Jurkat, Clone E6-1 (cell line): ENCODE measurements at places on chromosomes 7 and 10.

DNA sequence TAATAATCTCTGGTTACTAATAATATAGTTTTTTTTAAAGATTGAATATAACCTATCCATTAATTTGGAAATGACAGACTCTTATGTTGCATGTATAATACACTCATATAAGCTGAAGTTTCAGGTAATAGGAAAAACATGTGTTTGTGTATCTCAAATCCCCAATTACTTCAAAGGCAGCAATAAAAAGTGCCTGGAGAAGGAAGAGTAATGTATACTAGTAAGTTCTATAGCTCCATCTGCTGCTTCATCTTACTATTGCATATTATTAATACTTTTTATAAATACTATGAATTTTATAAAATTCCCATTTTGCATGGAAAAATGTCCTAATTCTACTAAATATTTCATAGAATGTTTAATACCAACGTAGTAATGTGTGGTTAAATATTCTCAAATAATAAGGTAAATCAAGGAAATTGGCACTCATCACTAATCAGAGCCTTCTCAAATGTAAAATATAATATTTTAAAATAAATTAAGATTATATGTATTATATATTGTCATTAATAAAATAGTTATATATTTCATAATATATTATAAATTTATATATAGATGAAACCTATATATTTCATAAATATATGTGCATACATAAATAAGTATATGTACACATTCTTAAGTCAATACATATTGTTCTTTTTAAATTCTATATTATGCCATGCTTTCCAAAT lies 311.9 kb downstream of the HGF start:
- DNase-seq, result no peak

GRCh38 chr10:77245953-77246352 lies 391.7 kb downstream of the KCNMA1 start:
- DNase-seq, result no peak

GRCh38 chr7:13933091-13933490 lies 56.4 kb downstream of the ETV1 start:
- no peak for DNase-seq

DNA sequence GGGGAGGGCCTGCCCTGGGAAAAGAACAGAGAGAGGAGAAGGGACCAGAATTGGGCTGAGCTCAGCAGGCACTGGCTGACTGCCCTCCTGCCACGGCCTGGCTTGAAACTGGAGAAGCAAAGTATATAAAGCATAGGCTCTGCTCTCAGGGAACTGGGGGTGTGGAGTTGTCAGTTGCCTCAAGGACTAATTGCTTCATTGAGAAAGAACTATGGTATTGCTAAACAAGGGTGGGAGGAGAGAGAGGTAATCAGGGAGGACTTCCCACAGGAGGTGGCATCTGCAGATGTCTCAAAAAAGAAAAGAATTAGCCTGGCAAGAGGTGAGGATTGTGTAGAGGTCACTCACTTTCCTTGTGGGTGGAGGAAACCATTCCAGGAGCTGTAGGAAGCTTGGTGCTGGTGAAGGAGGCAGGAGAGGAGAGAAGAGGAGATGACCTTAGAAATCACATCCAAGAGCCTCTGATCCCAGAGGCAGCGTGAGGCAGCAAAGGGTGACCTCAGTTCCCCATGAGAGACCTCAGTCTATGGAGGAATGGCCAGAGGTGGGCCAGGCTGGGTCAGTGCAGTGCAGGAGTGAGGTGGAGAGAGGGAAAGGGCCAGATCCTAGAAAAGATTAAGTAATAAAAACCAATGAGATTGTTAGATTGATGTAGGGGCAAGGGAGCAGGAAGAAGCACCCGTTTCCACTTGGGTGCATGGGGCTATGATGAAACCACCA lies 2.4 kb downstream of the PILRB start:
- DNase-seq, result no peak

DNA sequence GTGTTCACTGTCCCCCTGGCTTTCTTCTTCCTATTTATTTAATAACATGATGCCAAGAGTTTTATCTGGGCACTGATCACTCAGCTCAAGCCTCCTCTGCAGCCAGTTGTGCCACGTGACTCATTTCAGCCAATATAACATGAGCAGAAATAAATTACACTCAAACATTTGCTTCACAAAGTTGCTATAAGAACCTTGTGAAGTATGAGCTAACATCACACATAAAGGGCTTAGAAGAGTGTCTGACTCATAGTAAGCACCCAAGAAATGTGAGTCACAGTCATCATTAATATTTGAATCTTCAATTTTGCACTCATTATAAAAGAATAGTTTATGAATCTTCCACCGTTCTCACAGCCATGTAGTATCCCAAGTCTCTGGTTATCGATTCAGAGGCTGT lies 414.6 kb upstream of the NPVF start:
- DNase-seq, result no peak

DNA sequence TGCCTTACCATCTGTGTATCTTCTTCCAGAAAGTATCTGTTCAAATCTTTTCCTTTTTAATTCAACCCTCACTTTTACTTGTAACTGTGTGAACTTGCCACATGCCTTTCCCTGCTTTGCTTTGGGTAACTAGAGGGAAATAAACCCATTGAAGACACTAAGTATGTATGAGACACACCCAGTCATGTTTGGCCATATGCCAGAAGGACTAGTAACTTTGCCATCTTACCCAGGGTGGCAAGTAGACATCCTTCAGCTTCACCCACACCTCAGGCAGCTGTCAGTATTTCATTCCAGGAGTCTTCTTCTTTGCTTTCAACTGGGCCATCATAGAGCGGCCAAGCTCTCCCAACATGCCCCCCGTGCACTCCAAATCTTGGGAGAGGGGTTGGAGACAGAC lies 323.1 kb downstream of the TNS3 start:
- no peak for DNase-seq

DNA sequence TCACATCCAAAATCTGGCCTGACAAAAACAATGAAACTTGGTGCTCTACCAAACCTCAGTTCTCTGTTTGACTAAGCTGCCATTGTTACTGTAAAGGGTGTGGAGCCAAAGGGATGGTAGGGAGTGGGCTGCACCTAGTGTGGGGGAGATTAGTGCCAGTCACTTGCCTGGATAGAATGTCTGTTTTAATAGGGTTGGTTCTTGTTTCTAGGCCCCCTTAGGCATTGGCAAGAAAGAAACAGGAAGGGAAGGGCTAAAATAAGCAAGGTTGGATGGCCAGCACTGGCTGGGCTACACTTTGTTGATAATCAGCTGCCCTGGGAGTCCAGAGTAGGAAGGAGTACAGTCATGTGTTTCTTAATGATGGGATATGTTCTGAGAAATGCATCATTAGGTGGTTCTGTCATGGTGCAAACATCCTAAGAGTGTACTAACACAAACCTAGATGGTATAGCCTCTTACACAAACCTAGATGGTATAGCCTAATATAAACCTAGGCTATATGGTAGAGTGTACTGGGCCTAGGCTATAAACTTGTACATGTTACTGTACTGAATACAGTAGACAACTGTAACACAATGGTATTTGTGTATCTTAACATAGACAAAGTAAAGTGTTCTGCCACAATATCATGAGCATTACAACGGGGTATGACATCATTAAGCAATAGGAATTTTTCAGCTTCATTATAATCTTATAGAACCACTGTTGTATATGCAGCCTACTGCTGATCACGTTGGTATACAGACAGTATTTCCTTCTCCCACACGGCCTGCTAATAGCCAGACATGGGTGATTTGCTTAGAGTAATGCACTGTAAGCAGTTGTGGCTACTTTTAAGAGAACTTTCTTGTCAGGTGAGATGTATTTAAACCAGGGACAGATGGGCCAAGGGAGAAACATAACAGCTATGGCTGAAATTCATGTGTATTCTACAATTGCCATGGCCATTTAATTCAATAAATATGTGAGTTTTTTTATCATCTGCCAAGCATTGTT lies 15.4 kb downstream of the BBIP1 start:
- DNase-seq, result no peak

DNA sequence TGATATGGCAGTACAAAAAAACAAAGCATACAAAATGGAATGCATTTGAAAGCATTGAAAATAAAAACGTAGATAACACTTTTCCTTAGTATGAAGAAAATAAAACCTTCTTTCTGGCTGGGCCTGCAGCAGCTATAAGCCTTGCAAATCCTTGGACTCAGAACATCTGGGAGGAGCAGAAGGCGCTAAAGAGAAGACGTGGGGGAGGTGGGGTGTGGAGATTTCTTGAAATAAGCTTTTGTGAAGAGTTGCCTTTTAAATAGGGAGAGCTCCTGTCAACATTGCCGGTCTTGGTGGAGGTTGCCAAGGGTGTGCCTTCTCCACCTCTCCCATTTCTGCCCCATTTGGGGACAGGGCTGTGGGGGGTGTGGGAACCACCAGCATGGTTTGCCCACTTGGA lies 128.7 kb downstream of the TMEM178B start:
- DNase-seq, result no peak

- DNase-seq, result no peak
Observed at GRCh38 chr7:137862358-137862757, 15.6 kb upstream of the DGKI start.

- DNase-seq, result no peak
Observed at GRCh38 chr7:132739271-132739955, 163.1 kb upstream of the PLXNA4 start.

- no peak for DNase-seq
Observed at GRCh38 chr7:75868153-75868552, 10.7 kb upstream of the RHBDD2 start.

- no peak for DNase-seq
Observed at GRCh38 chr10:105188737-105189462, 547.8 kb downstream of the SORCS3 start.

DNA sequence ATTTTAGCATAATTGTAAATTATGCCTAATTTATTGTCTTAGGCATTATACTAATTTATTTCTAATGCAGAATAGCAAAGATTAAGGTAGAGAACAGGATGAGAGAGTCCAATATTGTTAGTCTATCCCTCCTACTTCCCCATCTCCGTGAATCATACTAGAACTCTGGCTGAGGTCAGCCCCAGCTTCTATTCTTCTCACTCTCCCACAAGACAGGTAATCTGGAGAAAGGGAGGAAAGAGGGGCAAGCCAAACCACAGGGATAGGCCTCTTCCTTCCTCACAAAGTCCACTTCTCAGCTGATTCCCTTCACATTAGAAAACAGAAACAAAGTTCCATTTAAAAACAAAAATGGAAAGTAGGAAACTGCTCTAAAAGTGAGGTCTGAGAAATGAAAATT lies 117.5 kb upstream of the LAMB4 start:
- DNase-seq, result no peak

GRCh38 chr7:69162931-69163670 lies 435.2 kb upstream of the AUTS2 start:
- DNase-seq, result no peak

DNA sequence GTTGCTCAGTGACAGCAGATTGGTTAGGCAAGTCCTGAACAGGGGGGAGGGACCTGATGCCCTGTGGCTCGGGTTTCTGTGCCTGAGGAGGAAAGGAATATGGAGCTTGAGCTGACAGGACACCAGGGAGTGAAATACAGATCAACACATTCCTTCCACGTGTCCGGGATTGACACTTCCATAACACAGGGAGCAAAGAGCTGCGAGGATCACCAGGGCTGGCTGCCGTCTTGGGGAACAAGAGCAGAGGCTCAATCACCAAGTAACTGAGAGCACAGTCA lies 36.7 kb upstream of the EFCAB10 start:
- no peak for DNase-seq

DNA sequence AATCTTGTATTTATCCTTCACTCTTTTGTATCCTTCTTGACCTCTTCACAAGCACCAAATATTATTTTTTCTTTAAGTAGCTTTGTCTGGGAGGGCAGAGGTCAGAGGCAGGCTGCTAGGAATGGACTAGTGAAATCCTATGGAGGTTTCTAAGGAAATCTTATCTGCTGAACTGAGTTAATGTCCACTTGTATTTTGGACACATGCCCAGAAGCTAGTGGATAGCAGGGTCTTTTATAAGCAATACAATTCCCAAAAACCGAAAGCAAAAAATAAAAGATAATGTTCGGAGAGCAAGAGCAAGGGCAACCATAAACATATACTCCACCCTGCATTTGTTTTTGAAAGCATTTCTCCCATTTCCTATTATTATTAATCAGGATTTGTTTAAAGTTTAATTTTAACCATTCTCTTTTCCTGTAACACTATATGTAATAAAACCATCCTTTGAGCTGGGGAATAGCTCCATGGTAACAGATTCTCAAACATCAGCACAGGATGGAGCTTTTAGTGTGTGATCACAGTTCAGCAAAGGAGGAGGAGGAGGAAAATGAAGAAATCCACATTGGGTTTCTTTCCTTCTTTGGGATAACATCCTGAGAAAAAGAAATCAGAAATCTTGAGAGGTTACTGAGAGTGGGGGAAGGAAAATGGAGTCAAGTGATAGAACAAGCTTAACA lies 328.2 kb upstream of the LRRN3 start:
- DNase-seq, result no peak

GRCh38 chr7:379456-380138 lies 89.6 kb downstream of the FOXL3 start:
- DNase-seq, result no peak

DNA sequence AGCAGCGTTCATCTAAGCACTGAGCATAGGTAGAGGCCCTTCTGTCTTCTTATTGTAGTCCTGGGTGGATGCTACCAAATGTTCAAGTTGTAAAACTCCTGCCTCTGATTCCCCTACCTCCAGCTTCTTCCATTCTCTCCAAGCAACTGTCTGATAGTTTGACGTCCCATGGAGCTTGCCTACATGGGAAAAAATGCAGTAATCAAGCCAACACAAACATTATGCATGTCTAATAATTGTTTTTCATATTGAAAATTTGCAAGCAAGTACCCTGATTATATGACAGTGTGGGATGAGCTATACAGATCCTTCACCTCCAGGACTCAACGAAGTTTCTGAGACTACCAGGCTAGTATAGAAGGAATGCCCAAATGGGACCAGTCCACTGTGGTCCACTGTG lies 31.0 kb upstream of the TRUB1 start:
- no peak for DNase-seq

DNA sequence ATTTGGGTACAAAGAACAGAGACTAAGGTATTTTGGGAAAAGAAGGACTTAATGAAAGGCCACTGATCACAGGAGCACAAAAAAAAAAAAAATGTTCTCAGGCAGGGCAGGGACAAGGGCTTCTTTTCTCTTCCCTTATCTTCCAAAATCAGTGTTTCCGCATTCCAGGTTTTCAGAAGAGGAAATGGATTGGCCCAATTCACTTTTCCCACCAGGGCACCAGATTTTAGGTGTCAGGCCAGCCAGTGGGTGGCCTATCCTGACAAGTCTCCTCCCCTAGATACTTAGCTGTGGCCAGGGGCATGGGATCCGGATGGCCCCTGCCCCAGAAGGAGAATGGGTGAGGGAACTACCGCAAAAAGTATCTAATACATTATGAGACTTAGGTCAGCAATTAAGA lies 88.9 kb upstream of the WAC start:
- DNase-seq, result no peak
